WTC11 (cell line): ENCODE measurements at places on chromosomes 16 and 17. TPM values are rescaled to one million over a fixed set of nuclear protein-coding genes. Genes with fewer than 3 reads are reported as not detected.
A peak's percentile ranks its signal among the peaks of the same experiment; 100 is the strongest.

HBQ1 gene
- 3.0 to 7.8 TPM (median 5.2 TPM) in 3 replicates for total RNA-seq

TBC1D26 gene
- 2.2 to 3.6 TPM (median 3.5 TPM) in 3 replicates for total RNA-seq

SMIM5 gene
- 0.05 TPM in 1 of 3 replicates, not detected in the others for total RNA-seq

HID1 gene
- total RNA-seq = 16.7 to 19.4 TPM (median 19.3 TPM) in 3 replicates

P2RX5 gene
- 6.4 to 9.5 TPM (median 8.8 TPM) in 3 replicates for total RNA-seq

MT1G gene
- 326 to 361 TPM (median 333 TPM) in 3 replicates for total RNA-seq

CRHR1 gene
- total RNA-seq = 0.92 to 1.6 TPM (median 1.5 TPM) in 3 replicates

- peaks cover 7% of the 10 kb centered on the region for H3K4me1 ChIP-seq
- H3K36me3 ChIP-seq = peaks cover 4% of the 10 kb centered on the region; the same call in 1 of the 2 replicates
- H3K27me3 ChIP-seq = no peaks in the 10 kb centered on the region
- H3K27ac ChIP-seq = no peak overlapping the region
Observed at GRCh38 chr16:49521734-49522325, 148.2 kb downstream of the C16orf78 start.

GRCh38 chr17:54932711-54933110 is 32.1 kb downstream of the TOM1L1 start:
- H3K4me3 ChIP-seq = no peak overlapping the region
- peaks cover 80% of the 10 kb centered on the region for H3K36me3 ChIP-seq
- no peaks in the 10 kb centered on the region for H3K27me3 ChIP-seq
- no peaks in the 10 kb centered on the region for H3K4me1 ChIP-seq
- no peak for DNase-seq

DNA sequence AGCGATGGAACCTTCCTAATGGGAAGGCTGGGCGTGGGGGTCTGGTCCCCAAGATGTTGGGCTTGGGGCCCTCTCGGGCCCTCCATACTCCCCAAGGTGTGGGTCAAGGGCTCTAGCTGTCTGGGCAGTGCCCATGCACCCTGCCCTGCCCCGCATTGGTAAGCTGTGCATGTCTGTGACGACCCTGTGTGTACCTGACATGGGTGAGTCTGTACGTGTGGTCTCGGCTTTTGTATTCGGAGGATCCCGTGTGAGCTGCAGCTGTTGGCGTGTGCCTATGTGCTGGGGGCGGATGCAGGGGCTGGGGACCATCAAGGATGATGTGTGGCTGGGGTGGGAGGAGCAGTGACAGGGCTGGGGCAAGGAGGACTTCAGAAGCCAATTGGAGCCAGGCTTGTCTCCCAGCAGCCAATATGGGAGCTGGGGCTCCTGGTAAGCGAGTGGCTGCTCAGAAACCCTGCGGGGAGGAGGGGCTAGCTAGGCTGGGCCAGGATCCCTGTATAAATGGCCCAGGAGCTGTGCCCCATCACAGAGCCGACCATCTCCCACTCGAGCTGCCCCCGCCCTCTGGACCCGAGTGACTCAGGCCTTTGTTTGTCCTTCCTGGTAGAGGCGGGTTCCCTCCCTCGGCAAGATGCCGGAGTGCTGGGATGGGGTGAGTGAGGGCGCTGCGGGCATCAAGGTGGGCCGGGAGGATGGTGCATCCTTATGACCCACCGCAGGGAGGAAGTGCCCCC is at the start of gene NDRG4:
Gene NDRG4 (plus strand): TSS at position 529 of the 737 bp plus-strand sequence. CDS start 106 bp downstream, at position 635.
- H3K27me3 ChIP-seq = peaks cover 74% of the 10 kb centered on the region
- no peaks in the 10 kb centered on the region for H3K36me3 ChIP-seq
- DNase-seq = peak; percentile 77
- peak within 1 kb of the TSS; percentile 60; the same call in 1 of the 2 replicates for H3K27ac ChIP-seq
- H3K4me1 ChIP-seq = peaks cover 9% of the 10 kb centered on the region

GRCh38 chr16:48365025-48365600 is 20.1 kb downstream of the SIAH1 start:
- peak overlapping the region; percentile 79 for H3K4me3 ChIP-seq
- peaks cover 6% of the 10 kb centered on the region for H3K36me3 ChIP-seq
- no peak for DNase-seq
- peaks cover 51% of the 10 kb centered on the region for H3K4me1 ChIP-seq

GRCh38 chr16:68066763-68067162 is 18.4 kb upstream of the NFATC3 start:
- H3K36me3 ChIP-seq = peaks cover 17% of the 10 kb centered on the region
- H3K27me3 ChIP-seq = no peaks in the 10 kb centered on the region
- H3K27ac ChIP-seq = no peak overlapping the region
- DNase-seq = no peak
- H3K4me3 ChIP-seq = no peak overlapping the region

DNA sequence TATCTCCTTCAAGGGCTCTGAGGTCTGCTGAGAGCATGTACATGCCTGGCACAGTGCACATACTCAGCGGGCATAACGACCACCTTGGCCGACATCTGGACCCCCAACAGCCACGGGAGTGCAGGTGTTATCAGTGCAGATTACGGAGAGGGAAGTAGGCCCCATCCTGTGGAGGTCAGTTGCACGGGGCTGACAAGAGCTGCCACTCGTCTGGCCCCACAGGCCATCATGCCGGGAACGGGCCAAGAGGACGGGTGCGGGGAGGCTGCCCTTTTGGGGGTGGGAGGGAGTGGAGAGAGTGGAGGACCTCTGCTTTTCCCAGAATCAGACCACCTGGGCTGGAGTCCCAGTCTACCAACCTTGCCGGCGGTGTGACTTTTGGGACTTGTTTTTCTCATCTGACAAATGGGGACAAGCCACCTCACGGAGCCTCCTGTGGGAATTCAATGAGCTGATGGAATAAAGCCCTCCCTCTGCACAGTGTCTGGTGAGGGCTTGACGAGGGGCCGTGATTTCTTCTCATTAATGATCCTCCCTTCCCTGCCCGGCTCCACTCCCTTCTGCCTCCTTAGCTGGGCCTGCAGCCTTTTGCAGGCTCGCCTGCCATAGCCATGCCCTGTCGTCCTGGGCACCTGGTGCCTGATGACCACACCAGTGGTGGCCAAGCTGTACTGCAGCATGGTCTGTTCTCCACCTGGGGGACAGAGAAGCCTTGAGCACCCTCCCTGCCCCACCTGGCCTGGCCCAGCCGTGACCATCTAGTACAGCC is 4.6 kb downstream of the PRSS33 start:
- H3K27ac ChIP-seq = no peak overlapping the region
- H3K36me3 ChIP-seq = no peaks in the 10 kb centered on the region
- no peak overlapping the region for H3K4me3 ChIP-seq
- peaks cover 35% of the 10 kb centered on the region for H3K27me3 ChIP-seq
